ENCODE measurements at places on chromosomes 2 and 18. TPM values are rescaled to one million over a fixed set of nuclear protein-coding genes. Genes with fewer than 3 reads are reported as not detected.

DNA sequence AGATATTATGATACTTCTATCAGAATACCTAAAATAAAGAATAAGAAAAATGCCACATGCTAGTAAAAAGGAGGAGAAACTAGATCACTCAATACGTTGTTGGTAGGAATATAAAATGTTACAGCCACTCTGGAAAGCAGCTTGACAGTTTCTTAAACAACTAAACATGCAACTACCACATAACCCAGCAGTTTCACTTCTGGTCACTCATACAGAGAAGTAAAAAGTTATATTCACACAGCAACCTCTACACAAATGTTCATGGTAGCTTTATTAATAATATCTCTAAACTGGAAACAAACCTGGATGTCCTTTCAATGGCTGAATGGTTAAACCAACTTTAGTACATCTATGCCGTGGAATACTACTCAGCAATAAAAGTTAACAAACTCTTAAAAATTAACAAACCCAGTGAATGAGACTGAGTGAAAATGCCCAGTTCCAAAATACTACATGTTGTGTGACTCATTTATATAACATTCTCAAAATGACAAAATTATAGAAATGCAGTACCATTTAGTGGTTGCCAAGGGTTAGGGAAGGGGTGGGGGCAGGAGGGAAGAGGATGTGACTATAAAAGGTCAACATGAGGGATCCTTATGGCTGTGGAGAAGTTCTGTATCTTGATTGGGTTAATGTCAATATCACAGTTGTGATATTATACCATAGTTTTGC, 124.1 kb downstream of the MMADHC start:
- no peak for DNase-seq

DNA sequence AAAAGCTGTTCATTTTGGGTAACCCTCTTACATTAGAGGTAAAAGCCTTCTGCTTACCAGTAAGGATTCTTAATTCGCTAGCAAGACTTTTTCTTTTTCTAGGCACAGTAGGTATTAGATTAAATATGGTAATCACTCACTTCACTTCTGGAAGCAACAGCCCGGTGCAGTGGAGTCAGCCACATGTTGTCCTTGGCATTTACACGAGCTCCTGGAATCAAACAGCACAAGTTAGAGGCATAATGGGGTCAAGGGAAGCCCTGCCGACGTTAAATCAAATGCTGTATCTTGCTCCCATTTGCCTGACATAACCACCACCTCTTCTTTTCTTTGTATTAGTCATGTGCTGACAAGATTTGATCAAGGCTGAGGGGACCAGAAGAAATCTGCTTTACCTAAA, 174.1 kb downstream of the ANKRD44 start:
- no peak for DNase-seq

GRCh38 chr2:10003206-10004125, 39.9 kb upstream of the KLF11 start:
- DNase-seq = no peak

- DNase-seq = no peak
These were observed 31.5 kb upstream of the SMAD7 start for GRCh38 chr18:48982266-48982665.

DNA sequence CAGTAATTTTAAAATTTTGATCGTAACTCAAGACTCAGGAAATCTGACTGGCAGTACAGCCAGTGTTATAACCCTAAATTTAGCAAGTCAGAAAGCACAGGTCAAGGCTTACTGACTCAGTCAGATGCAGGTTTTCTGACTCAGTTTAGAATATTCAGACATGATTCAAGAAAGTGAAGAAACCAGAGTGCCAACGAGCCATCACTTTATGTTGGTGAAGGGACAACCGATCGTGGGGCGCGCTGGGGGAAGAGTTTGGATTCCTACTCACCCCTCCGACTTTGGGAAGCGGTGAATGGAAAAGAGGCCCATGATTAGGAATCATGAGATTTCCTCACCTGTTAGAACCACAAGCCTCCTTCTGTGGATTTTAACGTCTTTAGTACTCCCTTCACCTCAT, 998 bp downstream of the RNF149 start:
- DNase-seq = no peak

- peak; percentile 97 for DNase-seq
These were observed 353.8 kb downstream of the RND3 start for GRCh38 chr2:150133623-150134022.

- DNase-seq = no peak
These were observed 423.4 kb downstream of the RND3 start for GRCh38 chr2:150063931-150064548.

DNA sequence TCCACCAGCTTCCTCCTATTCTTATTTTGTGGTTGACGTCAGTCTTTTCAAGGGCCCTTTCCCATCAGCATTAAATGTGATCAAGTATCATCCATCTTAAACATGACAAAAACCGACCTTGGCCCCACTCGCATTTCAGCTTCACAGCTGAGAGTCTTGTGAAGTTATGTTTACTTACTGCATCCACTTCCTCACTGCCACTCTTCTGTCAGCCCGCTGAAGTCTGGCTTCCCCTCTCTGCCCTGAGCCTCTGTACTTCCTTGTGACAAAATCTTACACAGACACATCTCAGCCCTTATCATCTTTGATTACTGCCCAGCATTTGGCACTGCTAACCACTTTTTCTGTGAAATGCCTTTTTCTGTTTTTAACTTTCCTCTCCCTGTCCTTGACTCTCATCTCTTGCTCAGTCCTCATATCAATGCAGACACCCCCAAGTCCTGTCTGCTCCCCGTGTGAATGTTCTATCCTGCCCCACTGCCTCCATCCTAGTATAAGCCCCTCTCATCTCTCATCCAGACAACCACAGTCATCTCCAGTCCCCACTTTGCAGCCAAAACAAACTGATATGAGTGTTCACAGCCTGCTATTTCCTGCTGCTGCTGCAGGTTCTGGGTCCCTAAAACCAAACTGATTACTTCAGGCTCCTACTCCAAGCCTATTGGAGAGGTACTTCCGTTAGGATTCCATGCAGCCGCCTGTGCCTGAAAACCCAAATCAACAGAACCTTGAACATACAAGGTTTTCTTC, 31.4 kb downstream of the FOSL2 start:
- no peak for DNase-seq

DNA sequence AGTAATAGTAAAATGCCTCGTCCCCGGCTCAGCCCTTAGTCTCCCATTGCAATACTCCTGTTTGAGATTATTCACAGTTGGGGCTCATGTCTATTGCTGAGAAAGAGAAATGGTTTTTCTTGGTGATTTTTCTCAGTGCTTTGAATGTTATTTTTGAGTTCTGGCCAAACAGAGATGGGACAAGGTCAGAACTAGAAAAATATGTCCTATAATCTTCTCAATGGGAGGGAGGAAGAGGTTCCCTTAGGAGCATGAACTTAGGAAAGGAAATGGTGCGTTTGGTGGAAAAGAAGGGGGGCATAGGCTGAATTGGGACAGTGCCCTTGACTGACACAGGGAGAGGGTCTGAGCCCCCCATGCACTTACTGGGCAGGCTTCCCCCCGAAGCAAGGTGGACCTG, 133.8 kb downstream of the AGAP1 start:
- no peak for DNase-seq

- no peak for DNase-seq
These were observed 569.0 kb downstream of the DCDC2C start for GRCh38 chr2:4272261-4272858.

GRCh38 chr2:128275498-128276045, 43.1 kb downstream of the HS6ST1 start:
- no peak for DNase-seq

GRCh38 chr2:174024524-174025270, 59.5 kb upstream of the SP3 start:
- no peak for DNase-seq

GRCh38 chr18:56565046-56565445, 73.3 kb downstream of the TXNL1 start:
- DNase-seq = no peak

- DNase-seq = no peak
These were observed at the start of gene CCL20 for GRCh38 chr2:227813562-227814353. Gene CCL20 (plus strand): TSS chr2:227813842. CDS start chr2:227813912, 70 bp downstream.

DNA sequence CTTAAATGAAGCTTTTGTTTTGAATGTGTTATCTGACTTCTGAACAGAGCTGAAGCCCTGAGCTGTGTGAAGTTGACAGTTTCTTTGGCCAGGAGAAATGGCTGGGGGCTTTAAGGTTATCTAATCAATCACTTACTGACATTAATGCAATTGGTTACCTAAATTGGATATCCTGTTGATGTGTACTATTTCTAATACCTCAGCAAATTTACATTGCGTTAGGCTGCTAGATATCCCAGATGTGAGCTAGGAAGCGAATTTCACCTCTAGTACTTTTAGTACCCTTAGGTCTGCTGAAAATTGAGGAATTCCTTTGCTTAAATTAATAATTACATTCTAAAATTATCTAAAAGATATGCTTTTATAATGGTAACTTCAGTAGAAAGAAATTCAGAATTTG, 102.0 kb downstream of the LCLAT1 start:
- no peak for DNase-seq

DNA sequence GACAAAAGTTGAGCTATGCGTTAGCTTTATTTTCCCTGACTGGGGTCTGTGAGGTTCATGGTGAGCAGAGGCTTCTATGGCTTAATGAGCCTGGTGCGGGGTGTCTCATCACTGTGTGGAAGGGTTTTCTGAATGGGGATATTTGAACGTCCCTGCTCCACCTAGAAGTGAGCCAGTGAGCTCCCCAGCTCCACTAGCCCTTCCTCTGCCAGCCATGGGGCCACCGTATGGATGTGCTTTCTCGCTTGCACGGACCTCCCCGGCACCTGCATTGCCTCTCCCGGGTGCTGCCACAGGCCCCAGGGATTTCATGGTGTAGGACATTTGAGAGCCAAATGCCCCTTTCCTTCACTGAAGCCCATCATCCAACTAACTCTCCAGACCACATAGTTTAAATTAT, 37.8 kb downstream of the CYP26B1 start:
- no peak for DNase-seq

- no peak for DNase-seq
These were observed 131.9 kb upstream of the ID2 start for GRCh38 chr2:8549942-8550341.

DNA sequence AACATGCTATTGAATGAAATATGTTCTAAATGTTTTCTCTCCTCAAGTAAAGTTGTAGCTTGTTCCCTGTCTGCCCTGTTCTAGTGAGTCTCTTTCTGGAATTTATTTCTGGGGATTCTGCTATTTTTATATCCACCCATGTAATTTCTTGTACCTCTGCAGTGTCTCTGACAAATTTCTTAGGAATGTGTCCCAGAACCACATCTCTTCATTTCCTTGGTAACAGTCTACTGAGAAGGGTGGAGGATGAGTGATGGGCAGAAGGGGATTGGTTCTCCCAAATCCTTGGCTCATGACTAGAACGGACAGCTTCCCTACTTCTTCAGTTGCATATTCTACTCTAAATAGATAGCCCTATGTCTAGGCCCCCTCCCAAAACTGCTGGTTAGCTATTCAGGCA, 490.6 kb upstream of the LINC00305 start:
- DNase-seq = no peak

DNA sequence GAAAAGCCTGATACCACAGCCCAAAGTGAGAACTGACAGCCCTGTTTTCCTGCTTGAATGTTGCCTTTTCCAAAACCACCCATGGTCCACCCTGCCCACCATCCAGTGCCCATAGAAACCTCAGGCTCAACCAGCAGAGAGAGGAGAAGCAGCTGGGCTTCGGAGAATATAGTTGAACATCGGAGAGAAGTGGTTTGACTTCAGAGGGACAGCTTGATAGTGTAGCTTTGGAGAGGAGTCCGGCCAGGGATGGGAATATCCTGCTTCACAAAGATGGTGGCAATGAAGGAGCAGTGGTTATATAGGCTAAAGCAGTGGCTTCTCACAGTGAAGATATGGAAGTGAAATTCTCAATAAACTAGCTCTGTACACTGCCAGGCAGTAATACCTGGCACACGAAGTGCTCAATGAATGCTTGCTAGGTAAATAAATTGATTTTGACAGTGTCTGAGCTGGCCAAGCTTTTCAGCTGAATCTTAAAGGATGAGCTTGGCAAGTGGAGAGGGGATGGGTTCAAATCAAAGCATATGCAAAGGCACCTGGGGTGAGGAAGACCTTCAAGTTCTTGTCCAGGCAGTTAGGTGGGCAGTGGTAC, 21.2 kb downstream of the AFF3 start:
- no peak for DNase-seq

GRCh38 chr2:162677476-162677875, 161.1 kb downstream of the KCNH7 start:
- no peak for DNase-seq

DNA sequence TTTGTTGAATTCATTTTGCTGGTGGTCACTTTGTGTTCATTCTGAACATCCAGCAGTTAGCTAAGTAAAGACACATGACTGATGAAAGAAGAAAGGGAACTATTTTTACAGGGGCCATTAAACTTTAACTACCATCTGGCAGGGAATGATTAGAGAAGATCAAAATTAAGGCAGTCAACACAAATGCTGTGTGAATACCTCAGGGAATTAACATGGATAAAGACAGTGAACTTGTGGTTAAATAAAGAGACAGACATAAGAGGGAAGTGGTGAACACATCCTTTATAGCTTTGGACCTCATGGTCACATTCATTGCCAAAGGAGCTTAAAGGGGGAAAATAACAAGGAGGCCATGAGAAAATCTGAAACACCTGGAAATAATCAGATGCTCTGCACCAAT, 52.6 kb upstream of the ATP5MC3 start:
- no peak for DNase-seq

- DNase-seq = no peak
These were observed 27.8 kb downstream of the CRACDL start for GRCh38 chr2:98907966-98908905.

GRCh38 chr2:209917154-209917771, 85.2 kb upstream of the RPE start:
- no peak for DNase-seq

The BMP10 gene
- polyA plus RNA-seq = not detected

The COL5A2 gene
- 4.8 TPM for polyA plus RNA-seq

The MARCHF4 gene
- 14.9 TPM for polyA plus RNA-seq

The ALPI gene
- polyA plus RNA-seq = not detected

The EVX2 gene
- polyA plus RNA-seq = not detected

The TDRD15 gene
- polyA plus RNA-seq = not detected

The NR4A2 gene
- 0.30 TPM for polyA plus RNA-seq

The ELOA2 gene
- polyA plus RNA-seq = not detected

The GAREM1 gene
- 0.75 TPM for polyA plus RNA-seq

The ZEB2 gene
- polyA plus RNA-seq = 0.08 TPM

The STARD6 gene
- polyA plus RNA-seq = not detected

The SPTBN1 gene
- 30.1 TPM for polyA plus RNA-seq

The LIPT1 gene
- 2.4 TPM for polyA plus RNA-seq

The HOXD8 gene
- 7.0 TPM for polyA plus RNA-seq

The KCNS3 gene
- 6.8 TPM for polyA plus RNA-seq

Measured in foreskin keratinocyte (primary cell).